ENCODE measurements at places on chromosomes 1 and 21. TPM values are rescaled to one million over a fixed set of nuclear protein-coding genes. Genes with fewer than 3 reads are reported as not detected.

ZNF648 gene
- not detected for polyA plus RNA-seq

TIAM1 gene
- 10.0 TPM for polyA plus RNA-seq

CFHR2 gene
- polyA plus RNA-seq, result 0.34 TPM

TNNT2 gene
- 94.9 TPM for polyA plus RNA-seq

- DNase-seq, result no peak
Observed at GRCh38 chr1:91876781-91877573, 9.0 kb downstream of the TGFBR3 start.

DNA sequence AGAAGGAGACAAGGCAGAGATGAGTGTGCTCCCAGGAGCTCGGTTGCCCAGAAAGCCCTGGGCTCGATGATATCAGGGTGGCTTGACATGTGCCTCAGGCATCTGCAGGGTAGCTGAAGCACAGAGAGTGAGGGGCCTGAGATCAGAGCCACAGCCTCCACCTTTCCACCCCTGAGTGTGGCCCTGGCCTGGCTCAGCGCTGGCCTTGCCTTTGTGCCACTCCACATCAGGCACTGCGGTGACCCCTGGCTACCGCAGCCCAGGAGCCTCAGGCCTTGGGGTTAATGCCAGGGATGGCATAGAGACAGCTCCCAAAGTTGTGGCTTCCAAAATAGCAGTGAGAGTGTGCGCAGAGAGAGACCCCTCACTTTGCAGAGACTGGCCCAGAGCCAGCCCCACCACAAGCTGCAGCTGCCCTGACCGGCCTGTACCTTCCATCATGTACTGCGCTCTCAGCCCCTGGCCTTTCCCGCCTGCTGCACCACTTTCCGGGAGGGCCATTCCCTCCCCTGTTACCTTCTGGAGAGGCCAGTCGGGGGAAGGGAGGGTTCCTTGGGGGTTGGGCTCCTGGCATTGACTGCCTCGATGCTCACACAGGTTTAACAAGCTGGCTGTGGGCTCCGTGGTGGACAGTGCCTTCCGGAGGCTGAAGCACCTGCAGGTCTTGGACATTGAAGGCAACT lies 19.5 kb downstream of the PODN start:
- no peak for DNase-seq

- DNase-seq, result no peak
Observed at GRCh38 chr1:3348196-3348865, 106.1 kb upstream of the ARHGEF16 start.

DNA sequence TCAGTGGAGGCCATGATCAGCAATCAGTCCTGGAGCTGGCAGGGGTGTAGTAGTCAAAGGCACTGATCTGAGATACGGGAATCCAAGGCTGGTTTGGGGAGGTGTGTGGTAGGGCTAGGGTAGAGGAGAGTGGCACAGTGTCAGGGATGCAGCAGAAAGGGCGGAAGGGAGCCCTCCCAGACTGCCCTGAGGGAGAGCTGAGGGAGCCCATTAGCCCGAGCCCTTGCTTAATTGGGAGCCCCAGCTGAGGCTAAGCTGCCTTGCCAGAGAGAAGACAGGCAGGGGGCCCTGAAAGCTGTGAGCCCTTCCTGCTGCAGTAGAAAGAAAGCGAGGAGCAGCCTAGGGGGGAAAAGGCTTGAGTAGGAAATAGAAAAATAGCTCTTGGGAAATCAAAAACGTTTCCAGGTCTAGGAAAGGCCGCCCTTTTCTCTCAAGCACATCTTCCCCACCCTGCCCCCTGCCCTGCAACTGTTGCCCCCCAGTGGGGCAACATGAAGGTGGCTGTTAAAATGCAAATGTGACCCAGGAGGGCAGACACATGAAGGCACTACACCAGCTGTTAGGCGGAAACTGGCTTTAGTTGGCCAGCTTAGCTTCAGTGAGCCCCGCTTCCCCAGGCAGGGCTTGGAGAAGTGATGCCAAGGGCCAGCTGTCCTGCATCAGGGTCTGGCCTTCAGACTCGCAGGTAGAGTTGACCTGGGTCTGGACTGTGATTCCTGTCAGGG lies 106.2 kb downstream of the UCK2 start:
- no peak for DNase-seq

DNA sequence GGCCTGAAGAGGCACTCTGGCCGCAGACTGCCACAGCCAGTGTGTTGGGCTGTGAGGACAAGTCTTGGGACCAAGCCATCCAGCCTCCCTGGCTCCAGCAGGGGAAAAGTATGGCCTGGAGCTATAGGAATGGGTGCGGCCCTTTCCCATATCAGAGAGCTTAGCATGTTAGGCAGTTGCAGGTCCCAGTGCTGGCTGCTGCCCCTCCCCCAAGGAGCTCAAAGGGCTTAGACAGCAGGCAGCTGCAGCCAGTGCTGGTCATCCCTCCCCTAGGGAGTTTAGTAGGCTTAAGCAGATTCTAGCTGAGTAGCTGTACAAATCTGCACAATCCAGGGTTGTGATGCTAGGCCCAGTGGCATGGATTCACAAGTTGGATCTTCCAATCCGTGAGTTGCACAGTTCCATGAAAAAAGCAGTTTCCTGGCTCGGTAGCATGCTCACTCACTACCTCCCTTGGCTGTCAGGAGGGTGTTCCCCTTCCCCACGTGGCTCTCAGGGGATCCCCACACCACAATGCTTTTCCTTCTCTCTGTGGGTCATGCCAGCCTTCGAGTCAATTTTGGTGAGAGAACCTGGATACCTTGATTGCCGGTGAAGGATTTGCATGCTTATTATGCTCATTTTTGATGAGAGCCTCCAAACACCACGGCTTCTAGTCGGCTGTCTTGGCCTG lies 1490.8 kb downstream of the BRINP3 start:
- no peak for DNase-seq

DNA sequence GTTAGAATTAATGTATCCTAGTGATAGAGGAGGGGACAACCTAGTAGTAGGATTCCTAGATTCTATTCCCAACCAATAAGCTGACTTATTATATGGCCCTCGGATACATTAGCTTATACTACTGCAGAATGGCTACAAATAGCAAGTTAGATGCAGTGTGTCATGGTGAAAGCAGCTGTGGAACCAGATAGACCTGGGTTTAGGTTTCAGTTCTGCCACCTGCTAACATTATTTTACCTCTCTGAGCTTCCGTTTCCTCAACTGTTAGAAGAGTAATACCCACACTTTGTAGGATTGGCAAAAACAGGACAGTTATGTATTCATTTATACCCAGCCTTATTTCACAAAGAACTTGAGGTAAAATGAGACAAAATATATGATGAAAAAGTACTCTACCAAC lies 21.6 kb upstream of the MAGOH start:
- DNase-seq, result no peak

DNA sequence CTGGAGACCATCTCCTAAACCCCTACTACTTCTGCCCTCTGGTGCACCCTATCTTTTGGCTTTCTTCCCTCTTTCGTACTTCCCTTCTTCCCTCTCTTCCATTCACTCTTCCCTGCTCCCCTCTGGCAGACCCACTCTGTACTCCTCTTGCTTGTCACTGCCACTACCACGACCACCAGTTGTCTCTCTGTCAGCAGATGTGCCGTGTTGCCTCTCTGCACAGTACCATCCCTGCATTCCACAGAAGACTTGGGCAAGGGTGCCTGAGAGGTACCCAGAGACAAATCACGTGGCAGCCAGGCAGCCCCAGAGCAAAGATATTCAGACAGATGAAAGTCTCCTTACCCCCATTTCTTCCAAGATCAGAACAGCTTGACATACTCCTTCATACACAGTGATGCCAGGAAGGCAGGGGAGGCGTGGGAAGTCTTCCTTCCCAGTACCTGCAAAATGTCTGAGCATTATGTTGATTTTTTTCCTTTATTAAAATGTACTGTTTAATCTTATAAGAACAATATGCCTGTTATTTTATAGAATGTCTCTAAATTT lies 15.0 kb downstream of the CAMSAP2 start:
- DNase-seq, result no peak

DNA sequence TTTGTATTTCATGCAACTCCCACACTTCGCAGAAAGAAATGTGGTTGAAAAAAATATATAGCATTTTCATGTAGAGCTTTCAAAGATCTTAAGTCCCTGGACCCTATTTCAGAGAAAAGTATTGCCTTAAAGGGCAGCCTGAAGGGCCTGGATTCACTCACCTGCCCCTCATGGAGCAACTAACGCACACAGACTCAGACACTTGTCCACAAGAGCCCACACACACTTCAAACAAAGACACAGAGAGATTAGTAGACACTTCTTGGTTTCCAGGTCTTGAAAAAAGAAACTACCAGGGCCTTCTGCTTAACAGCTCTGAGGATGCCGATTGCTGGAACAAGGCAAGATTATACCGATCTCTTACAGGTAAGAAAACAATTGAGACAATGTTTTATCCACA lies 122.2 kb downstream of the ZBTB18 start:
- DNase-seq, result no peak

- no peak for DNase-seq
Observed at GRCh38 chr1:143735764-143736461, 235.9 kb downstream of the FAM72C start.

- no peak for DNase-seq
Observed at GRCh38 chr1:22329148-22329515, 122.5 kb upstream of the ZBTB40 start.

- DNase-seq, result no peak
Observed at GRCh38 chr1:36475910-36476604, 6.7 kb downstream of the CSF3R start.

DNA sequence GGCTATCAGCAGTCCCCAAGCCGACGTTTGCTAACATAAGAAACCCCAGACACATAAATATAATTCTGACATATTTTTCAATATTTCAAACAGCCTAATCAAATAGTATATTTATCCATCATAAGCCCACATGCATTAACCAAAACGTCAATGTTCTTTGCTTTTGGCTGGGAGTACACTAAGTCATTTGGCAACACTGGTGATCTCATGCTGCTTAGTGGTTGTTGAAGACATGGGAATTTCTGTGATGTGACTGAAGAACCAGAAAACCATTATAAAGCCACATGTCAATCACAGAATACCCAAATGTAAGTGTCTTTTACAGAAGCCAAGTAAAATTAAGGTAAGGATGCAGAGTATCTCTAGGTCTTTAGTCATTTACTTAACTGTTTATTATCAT lies 57.6 kb downstream of the PLPPR5 start:
- DNase-seq, result no peak

DNA sequence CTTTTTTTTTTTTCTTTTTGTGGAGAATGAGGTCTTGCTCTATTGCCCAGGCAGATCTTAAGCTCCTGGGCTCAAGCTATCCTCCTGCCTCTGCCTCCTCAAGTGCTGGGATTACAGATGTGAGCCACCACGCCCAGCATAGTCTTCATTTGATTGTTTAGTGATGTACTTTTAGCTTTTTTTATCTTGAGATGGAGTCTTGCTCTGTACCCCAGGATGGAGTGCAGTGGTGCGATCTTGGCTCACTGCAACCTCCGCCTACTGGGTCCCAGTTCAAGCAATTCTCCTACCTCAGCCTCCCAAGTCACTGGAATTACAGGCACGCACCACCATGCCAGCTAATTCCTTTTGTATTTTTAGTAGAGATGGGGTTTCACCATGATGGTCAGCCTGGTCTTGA lies 24.0 kb upstream of the LRRC3 start:
- DNase-seq, result no peak

GRCh38 chr1:64956733-64957441 lies 9.5 kb downstream of the JAK1 start:
- DNase-seq, result no peak

DNA sequence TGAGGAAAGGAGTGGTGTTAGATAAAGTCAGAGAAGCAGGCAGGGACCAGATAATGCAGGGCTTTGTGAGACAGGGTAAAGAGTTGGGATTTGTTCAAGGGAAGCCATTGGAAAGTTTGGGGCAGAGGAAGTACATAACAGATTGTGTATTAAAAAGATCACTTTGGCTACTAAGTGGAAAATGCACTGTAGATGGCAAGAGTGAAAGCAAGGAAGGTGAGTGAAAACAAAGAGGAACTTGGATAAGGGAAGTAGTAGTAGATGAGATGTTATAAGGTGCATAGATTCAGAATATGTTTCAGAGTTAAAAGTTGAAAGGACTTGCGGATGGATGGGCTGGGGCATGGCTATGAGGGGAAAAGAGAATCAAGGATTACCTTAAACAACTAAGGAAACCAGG lies 17.4 kb downstream of the MRPL39 start:
- DNase-seq, result no peak

DNA sequence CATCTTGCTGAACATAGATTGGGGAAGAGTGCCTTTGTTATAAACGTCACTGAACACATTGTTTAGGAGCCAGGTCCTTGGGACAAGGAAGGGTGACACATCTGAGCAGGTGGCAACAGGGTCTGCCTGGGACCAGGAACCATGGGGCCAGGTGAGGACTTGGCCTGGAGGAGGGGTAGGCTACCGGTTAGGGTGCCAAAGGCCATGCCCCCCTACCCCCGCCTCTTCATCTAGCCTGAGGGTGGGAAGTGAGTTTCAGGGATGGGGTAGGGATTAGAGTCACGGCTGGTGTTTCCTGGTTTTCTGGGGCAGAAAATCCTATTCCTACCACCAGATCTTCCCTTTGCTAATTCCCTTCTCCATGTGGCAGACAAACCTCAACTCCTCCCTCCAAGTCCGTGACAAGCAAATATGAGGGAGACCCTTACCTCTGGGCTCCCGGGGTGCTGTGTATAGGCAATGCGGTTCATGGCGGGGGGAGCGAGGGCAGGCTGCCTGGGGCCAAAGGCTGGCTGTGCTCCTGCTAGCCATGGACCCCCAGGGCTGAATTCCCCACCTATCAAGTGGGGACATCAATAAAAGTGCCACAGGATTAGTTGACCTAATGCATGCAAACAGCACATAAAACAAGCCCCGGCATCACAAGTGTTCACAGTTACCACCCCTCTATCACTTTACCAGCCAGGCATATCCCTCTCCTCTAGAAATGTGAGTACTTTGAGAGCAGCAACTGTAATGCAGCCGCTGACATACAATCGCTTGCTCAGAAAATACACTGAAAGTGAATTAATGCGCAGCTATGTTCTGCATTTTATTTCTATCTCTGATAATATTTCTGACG lies 14.5 kb downstream of the CD247 start:
- DNase-seq, result no peak

DNA sequence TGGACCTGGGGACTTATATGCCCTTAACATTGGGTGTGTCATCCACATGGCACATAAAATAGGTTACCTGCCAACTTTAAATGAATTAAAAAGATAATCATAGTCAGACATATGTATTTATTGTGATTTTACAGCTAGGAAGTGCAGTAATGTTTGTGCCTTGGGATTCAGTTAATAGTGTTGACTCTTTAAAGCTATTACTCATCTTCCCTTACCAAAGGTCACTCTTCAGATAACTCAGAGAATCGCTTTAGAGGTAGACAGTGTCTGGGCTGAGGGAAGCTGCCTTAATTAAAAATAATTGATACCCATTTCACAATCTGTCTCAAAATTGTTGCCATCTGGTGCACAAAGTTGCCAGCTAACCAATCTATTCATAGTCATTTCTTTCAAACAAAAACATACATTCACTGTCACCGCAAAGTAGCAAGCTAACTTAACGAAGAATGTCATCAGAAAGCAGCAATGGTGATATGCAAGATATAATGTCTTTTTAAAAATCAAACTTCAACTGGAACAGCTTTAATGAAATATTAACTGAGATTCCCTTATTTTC lies 3.0 kb upstream of the KRTAP15-1 start:
- no peak for DNase-seq

GRCh38 chr1:84693005-84693404 lies 2.7 kb upstream of the SSX2IP start:
- no peak for DNase-seq

- peak; percentile 14 for DNase-seq
Observed at GRCh38 chr1:119475866-119476439, 31.1 kb upstream of the HSD3B1 start.
